ENCODE measurements at places on chromosomes 6 and 20.
A peak's percentile ranks its signal among the peaks of the same experiment; 100 is the strongest.

GRCh38 chr6:135438907-135439535 is 58.5 kb downstream of the AHI1 start:
- peak; percentile 2 for DNase-seq

- no peak for DNase-seq
These were observed 97.8 kb upstream of the HDAC2 start for GRCh38 chr6:114068771-114069170.

- no peak for DNase-seq
These were observed 28.1 kb upstream of the MYT1 start for GRCh38 chr20:64136004-64136710.

GRCh38 chr6:134732763-134733162 is 217.1 kb downstream of the ALDH8A1 start:
- DNase-seq = no peak

DNA sequence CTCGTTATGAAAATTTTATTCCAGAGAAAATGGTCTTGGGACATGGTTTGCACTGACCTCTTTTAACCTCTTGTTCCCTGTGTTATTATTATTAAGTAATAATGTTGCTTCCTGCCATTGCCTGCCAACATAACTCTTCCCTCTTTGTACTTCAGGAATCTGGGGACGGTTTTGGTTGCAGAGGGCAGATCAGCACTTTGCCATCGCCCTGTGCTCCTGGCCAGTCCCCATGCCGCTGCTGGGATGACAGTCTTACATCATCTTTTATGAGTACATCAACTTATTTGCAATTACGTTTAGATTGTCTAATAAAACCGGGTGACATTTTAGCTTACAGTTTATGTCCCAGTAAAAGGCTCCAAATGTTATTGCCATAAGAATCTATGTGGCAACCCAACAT is 157.2 kb downstream of the CDH26 start:
- DNase-seq = no peak

DNA sequence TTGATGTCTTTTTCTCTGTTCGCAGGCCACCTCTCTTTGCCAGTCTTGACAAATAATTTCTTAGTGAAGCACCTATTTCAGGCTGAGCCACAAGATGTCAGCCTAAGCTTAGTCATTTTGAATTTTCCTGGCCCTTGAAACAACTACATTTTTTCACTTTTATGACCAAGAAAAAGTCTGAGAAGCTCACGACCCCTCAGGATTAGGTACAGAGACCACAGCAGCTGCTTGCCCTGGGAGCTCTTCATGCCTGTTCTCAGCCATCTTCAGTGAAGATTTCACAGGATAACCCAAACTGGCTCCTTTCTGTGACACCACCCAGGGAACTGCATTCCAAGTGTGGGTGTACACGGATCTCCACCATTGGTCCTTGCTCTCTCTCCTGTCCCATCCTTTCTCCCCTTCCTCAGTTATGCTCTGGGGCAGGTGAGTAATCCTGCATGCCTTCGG is 38.4 kb upstream of the SPTLC3 start:
- no peak for DNase-seq

GRCh38 chr6:53065266-53066076 is at the start of gene FBXO9:
Gene FBXO9 (plus strand): TSS chr6:53065404. CDS start chr6:53065790, 386 bp downstream.
- peak; percentile 68 for DNase-seq

- DNase-seq = no peak
These were observed 90.2 kb downstream of the PHACTR1 start for GRCh38 chr6:12806796-12807195.

DNA sequence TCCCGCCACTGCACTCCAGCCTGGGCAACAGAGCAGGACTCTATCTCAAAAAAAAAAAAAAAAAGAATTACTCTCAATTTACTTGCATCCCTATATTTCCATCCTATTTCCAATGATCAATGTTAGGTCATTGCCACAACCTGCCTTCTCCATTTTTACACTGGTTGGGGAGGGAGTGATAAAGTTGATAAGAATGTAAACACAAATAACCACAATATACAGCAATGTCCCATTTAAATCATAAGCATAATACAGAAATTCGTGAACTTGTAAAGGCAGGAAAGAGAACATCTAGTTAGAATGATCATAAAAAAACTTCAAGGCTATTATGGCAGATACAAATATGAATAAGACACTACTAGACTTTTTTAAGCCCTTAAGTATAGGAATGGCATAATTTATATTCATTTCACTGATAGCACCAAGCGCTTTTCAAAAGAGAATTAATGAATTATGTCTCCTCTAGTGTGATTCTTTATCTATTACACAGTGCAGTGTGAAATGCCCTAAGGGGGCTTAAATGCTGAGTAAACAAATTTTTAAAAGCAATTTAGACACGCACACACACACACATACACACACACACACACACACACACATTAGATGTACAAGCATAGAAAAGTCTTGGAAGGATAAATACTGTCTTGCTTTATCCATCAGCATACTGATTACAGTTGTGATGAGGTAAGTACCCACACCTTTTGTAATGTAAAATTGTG is 33.5 kb upstream of the RAB23 start:
- no peak for DNase-seq

DNA sequence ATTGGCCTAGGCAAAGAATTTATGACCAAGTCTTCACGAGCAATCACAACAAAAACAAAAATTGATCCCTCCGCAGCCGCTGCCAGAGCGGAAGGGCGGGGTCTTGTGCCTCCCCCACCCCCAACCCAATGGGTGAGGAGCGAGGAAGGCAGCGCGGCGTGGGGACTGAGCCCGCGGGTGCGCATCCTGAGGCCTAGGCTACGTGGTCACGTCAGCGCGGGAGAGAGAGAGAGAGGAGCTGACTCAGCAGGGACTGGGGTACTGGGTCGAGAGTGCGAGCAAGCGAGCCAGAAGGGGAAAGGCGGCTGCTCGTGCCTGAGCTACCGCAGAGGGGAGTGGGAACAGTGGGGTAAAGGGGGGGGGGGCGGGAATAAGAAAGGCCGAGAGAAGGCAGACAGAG is 90.1 kb upstream of the FERMT1 start:
- no peak for DNase-seq

DNA sequence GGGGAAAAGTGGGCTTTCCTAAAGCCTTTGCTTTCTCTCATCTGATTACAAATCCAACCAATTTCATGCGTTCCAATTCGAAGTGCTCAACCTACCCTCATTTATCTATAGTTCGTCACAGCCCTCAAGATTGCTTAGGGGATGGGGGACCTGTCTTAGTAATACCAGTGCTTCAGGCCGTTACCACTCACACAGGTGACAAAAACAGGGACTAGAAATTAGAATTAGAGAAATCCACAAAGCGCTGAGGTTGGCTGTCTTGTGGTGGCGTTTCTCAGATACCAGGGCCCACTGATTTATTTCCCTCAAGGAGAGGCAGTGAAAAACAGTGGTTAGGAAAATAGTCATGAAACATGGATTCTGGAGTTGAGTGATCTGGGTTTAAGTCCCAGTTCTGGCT is 121.6 kb upstream of the SPACA1 start:
- DNase-seq = no peak

DNA sequence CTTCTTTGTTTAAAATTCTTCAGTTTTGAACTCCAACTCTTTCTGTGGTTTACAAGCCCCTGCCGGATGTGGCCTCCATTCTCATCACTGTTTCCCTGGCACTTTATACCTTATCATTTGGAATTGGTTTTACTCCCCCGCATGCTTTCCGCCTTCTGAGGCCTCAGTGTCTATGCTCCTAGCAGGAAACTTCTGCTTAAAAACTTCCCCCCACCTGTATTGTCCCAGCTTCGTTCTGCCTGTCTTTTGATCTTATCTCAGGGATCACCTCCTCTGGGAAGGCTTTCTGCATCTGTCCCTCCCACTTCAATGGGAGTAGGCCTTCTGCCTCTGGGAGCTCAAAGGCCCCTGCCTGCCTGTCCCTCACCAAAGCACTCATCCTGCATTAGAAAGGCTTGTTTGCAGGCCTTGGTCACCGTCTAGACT is 3.4 kb upstream of the ANGPT4 start:
- no peak for DNase-seq

All from CD4-positive, alpha-beta T cell treated with Interleukin-6 at 100 ng/mL for 8 hours (primary cell).